ENCODE measurements at places on chromosomes 1 and 21. TPM values are rescaled to one million over a fixed set of nuclear protein-coding genes. Genes with fewer than 3 reads are reported as not detected.

DNA sequence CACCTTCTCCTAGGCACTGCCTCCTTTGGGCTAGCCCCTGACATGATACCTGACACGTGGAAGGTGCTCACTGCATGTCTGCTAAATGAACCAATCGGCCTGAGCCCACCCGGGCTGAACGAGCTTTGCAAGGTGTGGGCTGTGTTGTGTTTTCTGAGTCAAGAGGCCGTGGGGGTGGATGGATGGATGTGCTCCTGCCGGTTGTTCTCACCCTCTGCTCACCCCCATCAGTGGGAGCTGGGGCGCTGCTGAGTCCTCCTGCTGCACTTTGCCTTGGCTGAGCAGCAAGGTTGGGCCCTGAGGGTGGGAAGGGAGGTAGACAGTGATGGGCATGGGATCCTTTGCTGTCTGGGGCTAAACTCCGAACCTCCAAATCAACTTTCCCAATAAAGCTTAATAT is 6.7 kb upstream of the CACNA1E start:
- no peak for DNase-seq

DNA sequence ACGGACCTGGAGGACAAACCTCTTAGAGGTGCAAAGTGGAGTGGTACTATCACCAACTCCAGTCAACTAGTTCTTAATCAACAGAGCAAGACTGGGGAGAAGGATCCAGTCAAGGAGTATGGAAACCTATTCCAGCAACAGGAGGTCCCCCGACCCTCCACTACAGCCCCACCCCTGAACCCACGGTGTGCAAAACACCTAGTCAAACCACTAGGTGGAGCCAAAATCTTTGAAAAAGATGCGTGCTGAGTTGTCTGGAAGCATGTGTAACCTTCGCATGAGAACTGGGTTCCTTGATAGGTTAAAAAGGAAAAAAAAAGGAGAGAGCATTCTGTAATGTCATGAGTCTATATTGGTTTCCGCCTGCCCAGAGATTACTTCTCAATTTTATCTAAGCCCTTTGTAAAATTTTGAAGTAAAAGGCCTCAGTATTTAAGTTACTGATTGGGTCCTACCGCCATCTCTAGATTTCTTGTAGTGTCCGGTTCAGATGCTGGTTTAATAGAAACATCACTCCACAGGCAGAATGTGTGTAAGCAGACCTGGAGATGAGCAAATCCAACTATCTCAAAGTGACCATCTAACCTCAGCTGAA is 81.9 kb upstream of the HAO2 start:
- peak; percentile 4 for DNase-seq

GRCh38 chr1:184062640-184063286 is 11.2 kb downstream of the TSEN15 start:
- DNase-seq: no peak

- no peak for DNase-seq
Observed at GRCh38 chr1:170893655-170894297, 41.6 kb upstream of the MROH9 start.

The OR2T29 gene
- not detected for total RNA-seq

The CHIA gene
- not detected for total RNA-seq
